H1 (cell line): ENCODE measurements at places on chromosomes 1 and 21. TPM values are rescaled to one million over a fixed set of nuclear protein-coding genes. Genes with fewer than 3 reads are reported as not detected.

Gene TMEM201
- 27.1 and 27.9 TPM in 2 replicates for total RNA-seq

Gene MYOG
- not detected in 2 replicates for total RNA-seq

Gene LGR6
- total RNA-seq = 0.50 and 1.1 TPM in 2 replicates

- DNase-seq = no peak
- peaks cover 3% of the 10 kb centered on the region for H3K4me1 ChIP-seq
- H3K27me3 ChIP-seq = no peaks in the 10 kb centered on the region
- H3K36me3 ChIP-seq = no peaks in the 10 kb centered on the region
These were observed 45.6 kb upstream of the CSF1 start for GRCh38 chr1:109864930-109865612.

DNA sequence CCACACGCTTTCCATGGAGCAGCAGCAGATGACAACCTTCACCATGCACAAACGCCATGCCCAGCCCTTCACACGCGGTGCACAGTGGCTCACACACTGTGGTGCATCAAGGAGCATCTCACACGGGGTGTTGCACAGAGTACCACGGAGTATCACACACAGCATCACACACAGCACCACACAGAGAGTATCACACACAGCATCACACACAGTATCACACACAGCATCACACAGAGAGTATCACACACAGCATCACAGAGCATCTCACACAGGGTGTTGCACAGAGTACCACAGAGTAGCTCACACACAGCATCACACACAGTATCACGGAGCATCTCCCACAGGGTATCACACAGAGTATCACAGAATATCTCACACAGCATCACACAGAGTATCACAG, 122.2 kb upstream of the RAB4A start:
- H3K27me3 ChIP-seq = 0 out of 2 replicates have a peak, but pooled peaks cover 4% of the 10 kb centered on the region
- DNase-seq = no peak
- H3K4me3 ChIP-seq = no peak overlapping the region
- peaks cover 17% of the 10 kb centered on the region for H3K4me1 ChIP-seq
- no peak overlapping the region; the same call in 1 of the 2 replicates for H3K27ac ChIP-seq

DNA sequence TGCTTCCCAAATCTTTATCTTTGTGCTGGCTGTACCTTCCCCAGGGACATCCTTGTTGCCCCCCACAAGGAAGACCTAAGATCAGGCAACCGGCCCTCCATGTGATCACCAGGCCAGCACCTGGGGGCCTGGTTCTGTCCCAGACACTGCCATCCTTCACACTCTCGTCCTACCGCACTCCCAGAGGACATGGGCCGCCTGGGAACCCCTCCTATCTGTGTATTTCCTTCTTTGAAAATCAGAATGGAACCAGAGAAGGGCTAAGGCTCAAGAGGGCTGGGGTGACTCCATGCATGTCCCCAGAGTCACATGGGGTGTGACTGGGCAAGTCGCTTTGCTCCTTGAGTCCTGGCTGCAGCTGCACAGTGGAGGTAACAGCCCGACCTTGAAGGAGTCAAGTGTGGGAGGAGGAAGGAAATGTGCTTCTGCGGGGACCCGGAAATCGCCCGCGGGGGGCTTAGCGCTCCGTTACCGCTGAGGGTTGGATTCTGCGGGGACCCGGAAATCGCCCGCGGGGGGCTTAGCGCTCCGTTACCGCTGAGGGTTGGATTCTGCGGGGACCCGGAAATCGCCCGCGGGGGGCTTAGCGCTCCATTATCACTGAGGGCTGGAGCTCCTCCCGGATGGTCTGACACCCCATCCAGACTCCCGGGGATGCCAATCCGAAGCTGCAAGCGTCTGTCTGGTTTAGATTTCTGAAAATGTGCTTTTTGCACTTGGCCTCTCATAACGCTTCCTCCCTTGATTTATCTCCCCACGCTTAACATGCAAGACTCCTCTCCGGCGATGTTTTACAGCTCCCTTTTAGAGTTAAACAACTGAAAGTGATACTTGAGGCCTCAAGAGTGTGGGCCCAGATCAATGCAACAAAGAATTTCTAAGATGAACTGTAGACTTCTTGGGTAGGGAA, 278.9 kb downstream of the NPHP4 start:
- H3K27ac ChIP-seq = no peak overlapping the region
- no peak for DNase-seq
- peaks cover 11% of the 10 kb centered on the region for H3K4me1 ChIP-seq
- no peaks in the 10 kb centered on the region for H3K36me3 ChIP-seq
- H3K27me3 ChIP-seq = no peaks in the 10 kb centered on the region; the same call in 1 of the 2 replicates

DNA sequence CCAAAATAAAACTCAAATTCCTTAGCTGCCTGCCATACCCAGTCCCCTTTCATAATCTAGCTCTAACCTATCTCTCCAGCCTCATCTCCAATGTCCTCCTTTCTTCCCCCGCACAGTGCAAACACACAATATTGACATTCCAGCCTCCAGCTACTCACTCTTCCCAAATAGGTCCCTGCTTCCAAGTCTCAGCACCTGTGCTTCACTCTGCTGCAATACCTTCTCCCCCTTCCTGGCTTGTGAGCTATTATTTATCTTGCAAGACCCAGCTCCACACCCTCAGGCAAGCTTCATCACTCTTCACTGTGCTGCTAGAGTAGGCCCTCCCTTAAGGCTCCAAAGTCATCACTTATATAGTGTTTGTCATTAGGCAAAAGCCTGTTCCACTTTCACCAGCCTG, 9.7 kb downstream of the PLPP3 start:
- DNase-seq = no peak
- H3K36me3 ChIP-seq = no peaks in the 10 kb centered on the region
- no peaks in the 10 kb centered on the region for H3K27me3 ChIP-seq
- H3K27ac ChIP-seq = no peak overlapping the region

DNA sequence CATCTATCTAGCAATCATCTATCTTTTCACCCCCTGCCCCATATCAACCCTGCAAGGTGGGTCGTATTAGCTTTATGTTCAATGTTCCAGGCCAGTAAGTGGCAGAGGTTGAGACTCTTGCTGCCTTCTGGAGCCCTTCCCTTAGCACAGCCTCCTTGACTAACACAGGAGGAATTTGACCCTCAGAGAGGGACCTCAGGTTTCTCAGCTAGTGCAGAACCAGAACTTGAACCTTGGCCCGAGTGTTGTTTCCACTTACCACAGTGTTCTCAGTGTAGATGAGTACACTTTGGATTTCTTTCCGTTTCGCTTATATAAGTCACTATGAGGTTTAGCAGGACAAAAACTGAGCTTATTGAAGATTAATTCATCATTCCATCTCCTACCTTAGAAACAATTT, 11.1 kb upstream of the ATF3 start:
- H3K36me3 ChIP-seq = no peaks in the 10 kb centered on the region
- H3K4me3 ChIP-seq = no peak overlapping the region
- no peaks in the 10 kb centered on the region for H3K27me3 ChIP-seq
- peaks cover 13% of the 10 kb centered on the region for H3K4me1 ChIP-seq

DNA sequence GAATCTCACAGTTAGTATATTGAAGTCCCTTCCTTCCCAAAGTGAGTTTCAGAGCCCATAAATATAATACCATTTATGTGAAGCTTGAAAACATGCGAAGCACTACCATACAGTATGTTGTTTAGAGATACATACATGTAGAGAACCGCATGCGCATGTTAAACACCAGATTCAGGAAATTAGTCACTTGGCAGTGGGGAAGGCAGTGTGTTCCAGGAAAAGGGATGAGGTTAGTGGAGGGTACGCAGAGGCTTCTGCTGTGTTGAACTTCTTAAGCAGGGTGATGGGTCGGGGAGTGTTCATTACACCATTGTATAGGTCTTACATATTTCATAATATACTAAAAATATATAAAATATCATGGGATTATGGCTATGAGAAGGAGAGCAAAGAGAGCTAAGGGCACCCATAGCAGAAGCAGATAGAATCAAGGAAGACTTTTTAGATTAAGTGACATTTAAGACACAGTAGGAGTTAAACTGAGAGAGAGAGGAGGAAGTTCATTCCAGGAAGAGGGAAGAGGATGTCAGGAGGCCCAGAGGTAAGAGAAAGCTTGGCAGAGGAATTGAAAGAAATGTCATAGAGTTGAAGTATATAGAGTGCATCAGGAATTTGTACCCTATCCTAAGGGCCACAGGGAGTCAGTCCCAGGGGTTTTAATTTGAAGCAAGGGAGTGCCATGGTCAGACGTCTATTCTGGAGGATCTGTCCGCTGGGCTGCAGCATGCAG, 43.5 kb upstream of the SARS1 start:
- H3K4me1 ChIP-seq = no peaks in the 10 kb centered on the region
- no peak overlapping the region for H3K4me3 ChIP-seq
- no peak for DNase-seq
- H3K36me3 ChIP-seq = no peaks in the 10 kb centered on the region
- H3K27ac ChIP-seq = no peak overlapping the region
